ENCODE measurements at places on chromosomes 5 and 9.

- DNase-seq = no peak
These were observed 197.7 kb downstream of the TENT4A start for GRCh38 chr5:6910950-6911349.

- DNase-seq = peak; percentile 56
These were observed 142.9 kb downstream of the AOPEP start for GRCh38 chr9:94869415-94869843.

- no peak for DNase-seq
These were observed 80.7 kb downstream of the LMX1B start for GRCh38 chr9:126694206-126695081.

DNA sequence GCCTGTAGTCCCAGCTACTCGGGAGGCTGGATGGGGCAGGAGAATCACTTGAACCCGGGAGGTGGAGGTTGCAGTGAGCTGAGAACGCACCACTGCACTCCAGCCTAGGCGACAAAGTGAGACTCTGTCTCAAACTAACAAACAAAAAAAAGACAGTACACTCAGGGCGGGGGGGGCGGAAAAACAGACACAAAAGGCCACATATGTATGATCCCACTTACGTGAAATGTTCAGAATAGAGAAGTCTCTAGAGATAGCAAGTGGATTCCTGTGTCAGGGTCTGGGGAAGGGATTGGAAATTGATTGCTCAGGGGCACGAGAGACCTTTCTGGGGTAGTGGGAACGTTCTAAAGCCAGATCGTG, 9.0 kb upstream of the LCN1 start:
- no peak for DNase-seq

- DNase-seq = no peak
These were observed 3.1 kb downstream of the TSPAN17 start for GRCh38 chr5:176650354-176650884.

- peak; percentile 6 for DNase-seq
These were observed 184.5 kb downstream of the FBN2 start for GRCh38 chr5:128353441-128354107.

DNA sequence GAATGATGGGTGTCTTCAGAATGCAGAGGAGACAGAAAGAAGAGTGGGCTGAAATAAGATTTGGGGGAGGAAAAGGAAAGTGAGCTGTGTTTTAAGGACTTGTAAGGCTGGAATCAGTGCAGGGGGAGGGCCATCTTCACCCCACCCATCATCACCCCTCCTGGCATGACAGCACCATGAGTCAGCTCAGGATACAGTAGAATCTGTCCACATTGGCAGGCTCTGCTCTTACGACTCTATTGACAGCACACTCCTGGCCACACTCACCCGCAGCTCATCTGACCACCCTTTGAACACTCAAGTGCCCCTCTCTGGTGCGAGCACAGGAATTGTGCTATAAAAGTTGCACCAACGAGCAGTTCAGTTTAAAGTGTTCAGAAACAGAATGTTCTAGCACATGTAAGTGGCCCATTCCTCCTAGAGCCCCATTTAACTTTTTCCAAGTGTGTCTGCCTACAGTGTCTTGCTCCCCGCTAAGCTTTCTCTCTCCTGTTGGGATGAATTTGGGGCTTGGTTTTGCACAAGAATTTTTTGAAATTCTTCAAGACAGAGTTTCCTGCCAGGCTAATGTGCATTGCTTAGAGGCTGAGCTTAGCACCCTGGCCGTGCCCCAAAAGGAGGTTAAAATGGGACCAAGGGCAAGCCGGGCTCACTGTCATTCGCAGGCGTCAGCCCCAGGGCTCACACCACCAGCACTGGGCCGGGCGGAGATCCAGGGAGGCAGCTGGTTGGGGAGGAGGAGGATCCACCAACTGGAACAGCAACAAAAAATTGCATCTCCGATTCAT, 12.0 kb downstream of the ADRA1B start:
- DNase-seq = no peak

DNA sequence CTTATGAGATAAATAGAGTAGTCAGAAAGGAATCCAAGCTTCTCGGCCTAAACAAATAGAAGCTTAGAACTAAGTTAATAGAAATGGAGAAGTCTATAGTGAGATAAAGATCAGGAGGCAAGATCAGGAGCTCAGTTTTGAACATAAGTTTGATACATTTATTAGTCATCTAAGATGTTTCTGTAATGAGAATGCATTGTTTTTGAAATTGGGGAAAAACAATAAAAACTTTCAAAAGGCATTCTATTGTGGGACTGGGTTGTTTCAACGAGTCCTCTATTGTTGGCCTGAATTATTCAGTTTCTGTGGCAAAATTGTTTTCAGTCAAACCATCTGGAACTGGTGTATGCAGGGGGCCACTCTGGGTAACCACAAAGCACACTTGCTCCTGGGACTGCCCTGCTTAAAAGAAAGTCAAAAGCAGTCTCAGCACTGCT, 181.0 kb upstream of the CLINT1 start:
- no peak for DNase-seq

GRCh38 chr5:8913522-8913921, 632.4 kb downstream of the SEMA5A start:
- DNase-seq = no peak

- DNase-seq = no peak
These were observed 459.4 kb upstream of the ITGA1 start for GRCh38 chr5:52328220-52328806.

GRCh38 chr5:13866792-13867191, 77.7 kb downstream of the DNAH5 start:
- DNase-seq = peak; percentile 18

DNA sequence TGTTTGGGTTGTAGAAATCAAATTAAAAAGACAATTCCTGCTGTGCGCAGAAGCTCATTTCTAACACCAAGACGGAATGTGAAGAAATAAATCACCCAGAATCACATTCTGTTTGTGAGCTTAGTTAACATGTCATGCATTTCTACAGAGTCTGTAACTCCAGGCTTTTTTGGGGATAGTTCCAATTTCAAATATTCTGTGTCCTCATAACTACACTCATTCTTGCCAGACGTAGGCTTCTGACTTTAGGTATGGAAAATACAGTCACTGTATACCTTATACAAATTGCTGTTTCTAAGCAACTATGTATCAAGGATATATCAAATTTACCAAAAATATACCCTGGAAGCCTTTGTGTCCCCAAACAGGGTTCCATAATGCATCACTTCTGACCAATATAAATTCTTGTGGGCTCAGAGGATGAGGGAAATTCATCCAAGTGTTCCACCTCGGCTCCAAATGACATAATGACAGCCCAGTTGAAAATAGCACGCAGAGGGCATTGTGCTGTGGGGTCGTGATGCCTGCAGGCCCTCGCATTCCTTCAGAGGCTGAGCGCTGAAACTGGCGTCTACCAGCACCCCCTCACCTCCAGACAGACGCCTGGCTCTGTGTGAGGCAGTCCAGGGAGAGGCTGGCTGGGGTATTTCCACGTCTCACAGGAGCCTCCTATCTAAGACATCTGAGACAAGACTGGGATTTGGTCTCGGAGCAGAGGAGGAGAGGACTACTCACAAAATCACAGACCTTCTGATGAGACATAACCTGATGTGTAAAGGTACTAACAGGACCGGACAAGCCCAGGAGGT, 79.8 kb downstream of the KLF4 start:
- no peak for DNase-seq

DNA sequence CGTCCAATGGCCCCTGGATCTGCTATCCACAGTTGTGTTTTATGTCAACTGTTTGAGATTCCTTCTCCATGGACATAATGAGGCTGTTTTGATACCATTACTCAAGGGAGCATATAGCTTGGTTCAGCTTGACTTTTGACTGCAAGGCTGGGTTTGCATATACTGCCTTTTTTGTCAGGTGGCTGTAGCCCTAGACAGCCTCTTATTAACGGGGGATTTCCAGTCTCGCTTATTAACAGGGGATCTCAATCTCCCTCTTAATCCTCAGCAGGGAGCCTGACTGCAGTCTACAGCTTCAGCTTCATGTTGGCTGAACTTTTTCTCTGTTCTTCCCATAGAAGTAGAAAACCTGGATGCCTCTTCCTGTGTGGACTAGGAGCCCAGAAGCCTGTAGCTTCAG, 73.7 kb upstream of the TNC start:
- no peak for DNase-seq

DNA sequence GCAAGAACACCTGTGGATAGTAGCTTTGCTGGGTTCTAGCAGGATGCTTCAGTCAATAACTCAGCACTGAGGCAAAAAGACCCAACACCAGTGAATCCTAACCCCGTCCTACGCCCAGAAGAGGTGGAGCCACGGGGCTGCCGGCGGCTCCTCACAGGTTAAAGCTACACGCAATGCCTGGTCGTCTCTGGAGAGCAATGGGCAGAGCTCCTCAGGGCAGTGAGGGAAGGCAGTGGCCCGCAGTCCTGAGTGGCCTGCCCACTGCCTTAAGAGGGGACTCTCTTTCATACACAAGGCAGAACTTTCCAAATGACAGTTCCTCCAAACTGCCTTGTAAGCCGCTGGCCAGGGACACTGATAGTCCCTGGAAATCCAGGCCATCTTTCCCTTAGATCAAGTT, 244.2 kb upstream of the IRX2 start:
- DNase-seq = no peak

DNA sequence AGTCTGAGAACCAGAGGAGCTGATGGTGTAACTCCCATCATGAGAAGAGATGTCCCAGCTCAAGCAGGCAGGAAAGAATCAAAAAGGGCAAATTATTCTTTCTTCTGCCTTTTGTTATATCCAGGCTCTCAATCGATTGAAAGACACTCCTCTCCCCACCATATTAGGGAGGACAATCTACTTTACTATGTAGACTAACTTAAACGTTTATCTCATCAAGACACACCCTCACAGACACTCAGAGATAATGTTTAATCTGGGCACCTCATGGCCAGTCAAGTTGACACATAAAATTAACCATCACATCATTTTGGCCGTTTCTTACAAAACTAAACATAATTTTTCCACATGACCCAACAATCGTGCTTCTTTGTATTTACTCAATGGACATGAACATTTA, 534.3 kb upstream of the RORB start:
- no peak for DNase-seq

GRCh38 chr9:87564111-87564510, 66.4 kb downstream of the DAPK1 start:
- peak; percentile 56 for DNase-seq

- peak; percentile 59 for DNase-seq
These were observed at the start of gene NREP for GRCh38 chr5:111756581-111757354. Gene NREP, minus strand, starts transcription at chr5:111757194. Its CDS starts 1,422 bp downstream, at chr5:111755772.

- DNase-seq = no peak
These were observed 1.9 kb downstream of the B4GALT7 start for GRCh38 chr5:177601577-177602457.

- DNase-seq = no peak
These were observed 2257.5 kb upstream of the C9orf72 start for GRCh38 chr9:29830821-29831220.

GRCh38 chr5:79931409-79931808, 59.7 kb downstream of the MTX3 start:
- no peak for DNase-seq

DNA sequence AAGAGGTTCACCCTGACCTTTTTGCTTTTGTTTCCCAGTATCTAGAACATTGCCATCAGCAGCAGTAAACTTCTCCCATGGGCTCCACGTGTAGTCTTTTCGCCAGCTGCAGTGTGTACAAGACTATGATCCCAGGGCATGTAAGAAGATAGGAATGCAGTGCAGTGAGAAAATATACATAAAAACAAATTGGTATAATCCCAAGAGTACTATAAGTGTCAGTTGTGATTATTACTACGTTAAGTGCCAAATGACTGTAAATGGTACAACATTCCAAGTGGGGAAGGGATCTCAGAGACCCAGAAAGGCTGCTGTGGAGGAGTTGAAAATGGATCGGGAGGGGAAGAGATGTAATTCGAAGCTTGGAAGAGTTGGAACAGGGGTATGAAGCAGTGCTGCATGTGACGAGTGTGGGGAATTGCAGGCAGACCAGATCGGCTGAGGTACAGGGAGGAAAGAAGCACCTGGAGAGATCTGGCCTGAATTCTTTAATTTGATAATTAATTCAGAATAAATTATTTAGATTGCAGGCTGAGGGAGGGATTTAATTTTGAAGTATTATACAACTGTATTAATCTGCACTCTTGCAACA, 95.1 kb downstream of the FBXL7 start:
- no peak for DNase-seq

- no peak for DNase-seq
These were observed 9.0 kb downstream of the HTR1A start for GRCh38 chr5:63953217-63953616.

DNA sequence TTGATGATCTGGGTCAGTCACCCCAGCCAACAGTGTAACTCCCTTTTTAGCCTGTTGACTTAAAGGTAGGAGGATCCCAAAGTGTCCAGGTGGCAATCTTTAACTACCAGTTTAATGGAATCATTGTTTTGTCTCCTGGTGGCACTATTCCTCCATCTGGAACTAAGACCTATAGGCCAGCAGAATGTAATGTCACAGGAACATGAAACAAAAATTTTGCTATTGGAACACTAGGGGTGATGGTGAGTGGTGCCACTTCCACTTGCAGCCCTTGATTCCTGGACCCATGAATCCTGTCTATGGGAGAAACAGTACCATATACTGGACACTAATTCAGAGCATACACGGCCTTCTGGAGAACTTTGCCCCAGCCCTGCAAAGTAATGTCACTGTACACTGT, 219.5 kb upstream of the RASA1 start:
- no peak for DNase-seq

GRCh38 chr5:91049800-91050199, 333.3 kb downstream of the ARRDC3 start:
- DNase-seq = peak; percentile 53

GRCh38 chr9:37920471-37921167, 16.7 kb upstream of the SLC25A51 start:
- DNase-seq = no peak

DNA sequence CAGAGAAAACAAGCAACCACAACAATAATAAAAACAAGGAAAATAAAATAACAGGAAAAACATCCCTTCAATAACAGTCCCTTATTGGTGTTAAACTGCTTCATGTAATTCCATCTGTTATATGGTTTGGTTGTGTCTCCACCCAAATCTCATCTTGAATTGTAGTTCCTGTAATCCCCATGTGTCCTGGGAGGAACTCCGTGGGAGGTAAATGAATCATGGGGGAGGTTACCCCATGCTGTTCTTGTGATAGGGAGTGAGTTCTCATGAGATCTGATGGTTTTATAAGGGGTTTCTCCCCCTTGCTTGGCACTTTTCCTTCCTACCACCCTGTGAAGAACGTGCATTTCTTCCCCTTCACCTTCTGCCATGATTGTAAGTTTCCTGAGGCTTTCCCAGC, 369.8 kb downstream of the TMEM232 start:
- DNase-seq = no peak

GRCh38 chr5:146633323-146633764, 117.4 kb upstream of the GPR151 start:
- DNase-seq = no peak

DNA sequence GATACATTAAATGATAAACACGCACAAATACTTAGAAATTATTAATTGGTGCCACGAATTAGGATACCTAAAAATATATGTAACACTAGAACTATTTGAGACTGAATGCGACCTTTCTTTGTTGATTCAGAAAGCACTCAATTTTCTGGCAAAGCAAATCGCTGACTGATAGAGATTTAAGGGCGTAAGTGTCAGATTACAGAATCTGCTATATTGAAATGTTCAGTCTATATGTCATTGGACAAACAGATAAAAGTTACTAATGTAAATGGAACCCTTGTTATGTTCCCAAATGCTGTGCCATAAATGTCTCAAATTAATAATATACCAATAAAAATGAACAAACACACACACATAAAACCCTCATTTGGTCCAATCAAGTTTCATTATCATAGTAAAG, 137.9 kb downstream of the MPDZ start:
- DNase-seq = peak; percentile 16

Measured in endothelial cell of umbilical vein (primary cell).